ENCODE measurements at places on chromosomes 2 and 18. TPM values are rescaled to one million over a fixed set of nuclear protein-coding genes. Genes with fewer than 3 reads are reported as not detected.

GRCh38 chr2:11822746-11823451 lies 76.5 kb downstream of the LPIN1 start:
- ATAC-seq: peak; percentile 85

GRCh38 chr2:1990724-1991123 lies 246.4 kb upstream of the PXDN start:
- ATAC-seq: peak; percentile 62

DNA sequence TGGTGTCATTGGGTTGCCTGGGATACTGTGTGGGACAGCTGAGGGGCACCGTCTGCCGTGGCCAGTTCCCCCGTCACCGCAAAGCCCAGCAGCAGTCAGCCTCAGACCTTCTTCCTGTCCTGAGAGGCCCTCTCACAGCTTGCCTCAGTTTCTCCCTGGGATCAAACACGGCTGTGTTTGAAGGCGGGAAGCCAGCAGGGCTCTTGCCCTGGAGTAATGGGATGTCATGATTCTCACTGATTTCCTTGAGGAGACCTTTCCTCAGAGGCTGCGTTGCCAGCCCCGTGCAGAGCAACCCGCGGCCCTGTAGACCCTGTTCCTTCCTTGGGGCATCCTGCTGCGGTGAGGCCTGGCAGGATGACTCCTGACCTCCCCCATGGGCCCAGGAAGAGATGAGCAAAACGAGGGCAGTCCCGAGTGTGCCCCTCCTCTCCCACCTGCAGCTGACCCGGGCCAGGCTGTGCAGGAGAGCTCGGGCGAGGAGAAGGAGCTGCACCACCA lies 13.9 kb upstream of the NFATC1 start:
- no peak for ATAC-seq

DSG4 gene
- total RNA-seq: not detected

ZBTB7C gene
- 28.8 TPM for total RNA-seq

CNDP1 gene
- total RNA-seq: not detected

GRCh38 chr2:85978883-85979780 lies 90.3 kb upstream of the ST3GAL5 start:
- ATAC-seq: no peak

MC4R gene
- not detected for total RNA-seq

ITPRID2 gene
- 73.7 TPM for total RNA-seq

DSC3 gene
- 319 TPM for total RNA-seq

DNA sequence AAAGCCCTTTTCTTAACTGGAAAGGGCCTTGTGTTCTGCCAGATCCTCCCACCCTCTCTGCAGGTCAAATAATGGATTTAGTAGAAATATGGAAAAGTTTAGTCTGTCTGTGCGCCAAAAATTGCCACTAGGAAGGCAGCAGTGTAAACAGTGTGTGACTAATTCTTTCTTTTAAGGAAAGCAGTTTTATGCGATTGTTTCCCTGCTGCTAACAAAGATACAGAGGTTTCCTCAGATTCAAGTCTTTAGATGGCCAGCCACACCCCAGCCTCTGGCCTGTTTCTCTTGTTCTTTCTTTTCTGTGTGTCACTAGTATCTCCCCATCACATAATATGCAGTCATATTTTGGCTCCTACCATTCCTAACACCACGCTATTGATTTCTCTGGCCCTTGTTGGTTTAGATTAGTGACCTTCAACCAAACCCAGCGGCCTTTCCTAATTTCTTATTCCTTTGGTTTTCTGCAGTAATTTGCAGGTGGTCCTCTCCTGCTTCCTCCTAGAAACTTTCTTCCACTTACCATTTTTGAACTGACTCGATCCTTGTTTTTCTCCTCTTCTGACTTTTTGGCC lies 157.4 kb downstream of the LTBP1 start:
- peak; percentile 68 for ATAC-seq

PPP3R1 gene
- 40.8 TPM for total RNA-seq

ITGAV gene
- total RNA-seq: 28.1 TPM

DNA sequence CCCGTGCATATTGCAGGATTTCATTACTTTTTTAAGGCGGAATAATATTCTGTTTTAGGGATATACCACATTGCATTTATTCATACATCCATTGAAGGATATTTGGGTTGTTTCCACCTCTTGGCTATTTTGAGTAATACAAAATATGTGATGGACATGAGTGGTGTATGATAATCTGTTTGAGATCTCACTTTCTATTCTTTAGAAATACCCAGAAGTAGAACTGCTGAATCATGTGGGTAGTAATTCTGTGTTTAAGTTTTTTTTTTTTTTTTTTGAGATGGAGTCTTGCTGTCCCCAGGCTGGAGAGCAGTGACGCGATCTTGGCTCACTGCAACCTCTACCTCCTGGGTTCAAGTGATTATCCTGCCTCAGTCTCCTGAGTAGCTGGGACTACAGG lies 201.4 kb downstream of the NYAP2 start:
- no peak for ATAC-seq

DNA sequence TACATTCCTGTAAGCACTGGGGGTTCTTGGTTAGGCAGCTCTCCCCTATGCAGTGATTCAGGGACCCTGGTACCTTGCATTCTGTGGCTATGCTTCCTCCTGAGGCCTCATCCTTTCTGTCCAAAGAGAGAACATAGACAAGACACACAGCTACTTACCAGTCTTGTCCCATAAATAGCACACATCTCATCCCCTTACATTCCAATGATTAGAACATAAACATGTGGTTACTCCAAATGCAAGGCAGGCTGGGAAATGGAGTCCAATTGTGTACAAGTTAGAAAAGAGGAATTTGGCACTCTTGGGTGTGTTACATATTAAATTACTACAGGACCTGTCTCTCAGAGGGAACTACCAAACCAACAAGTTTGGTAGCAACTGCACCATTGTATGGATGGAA lies 171.3 kb downstream of the ARHGAP15 start:
- ATAC-seq: no peak

- no peak for ATAC-seq
These were observed 403.0 kb upstream of the ID2 start for GRCh38 chr2:8278709-8279354.

GRCh38 chr2:20214566-20215182 lies 10.3 kb downstream of the SDC1 start:
- no peak for ATAC-seq

DNA sequence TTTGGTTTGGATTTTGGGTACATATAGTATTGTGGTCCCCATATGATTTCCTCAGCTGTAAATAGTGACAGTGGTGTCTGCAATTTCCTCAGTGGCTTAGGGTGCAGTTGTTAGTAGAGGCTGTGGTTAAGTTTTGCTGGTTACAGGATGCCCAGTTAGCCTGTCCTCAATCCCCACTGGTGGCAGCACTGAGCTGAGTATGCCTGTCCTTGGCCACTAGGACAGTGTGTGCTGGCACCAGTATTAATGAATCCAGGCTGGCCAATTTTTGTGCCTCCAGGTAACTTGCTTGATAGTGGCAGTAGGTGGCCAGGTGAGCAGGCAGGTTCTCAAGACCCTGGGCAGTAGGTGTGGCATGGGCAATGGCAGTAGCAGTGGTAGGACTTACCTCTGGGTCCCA lies 973.1 kb downstream of the TMEM182 start:
- no peak for ATAC-seq

DNA sequence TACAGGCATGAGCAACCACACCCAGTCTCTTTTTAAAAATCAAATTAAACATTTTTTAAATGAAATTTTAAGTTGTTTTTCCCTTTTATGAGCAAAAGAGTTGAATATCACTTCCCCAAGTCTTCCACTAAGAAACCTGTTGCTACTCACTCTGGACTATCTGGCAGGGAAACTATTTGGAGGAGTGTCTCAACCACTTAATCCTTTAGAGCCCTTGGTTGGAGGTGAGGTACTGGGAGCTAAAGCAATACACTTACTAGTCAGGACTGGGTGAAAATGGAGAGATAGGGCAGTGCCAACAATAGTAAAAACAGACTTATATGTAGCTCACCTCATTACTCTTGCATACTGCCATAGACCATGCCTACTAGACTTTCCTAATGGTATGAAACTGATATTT lies 135.5 kb downstream of the RND3 start:
- ATAC-seq: peak; percentile 72

GRCh38 chr2:118791483-118791882 lies 56.0 kb downstream of the EN1 start:
- no peak for ATAC-seq

CCL20 gene
- 2.8 TPM for total RNA-seq

SERPINB10 gene
- 0.36 TPM for total RNA-seq

DNA sequence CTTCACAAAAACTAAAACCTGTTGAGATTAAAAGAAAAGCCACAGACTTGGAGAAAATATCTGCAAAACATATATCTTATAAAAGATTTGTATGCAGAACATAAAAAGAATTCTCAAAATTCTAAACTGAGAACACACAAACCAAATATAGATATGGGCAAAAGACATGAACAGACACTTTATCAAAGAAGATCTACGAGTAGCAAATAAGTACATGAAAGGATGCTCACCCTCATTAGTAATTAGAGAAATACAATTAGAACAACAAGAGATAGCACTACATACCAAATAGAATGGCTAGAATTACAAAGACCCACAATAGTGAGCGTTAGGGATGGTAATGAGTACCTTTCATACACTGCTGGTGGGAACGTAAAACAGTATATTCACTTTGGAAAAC lies 63.9 kb upstream of the ZNF397 start:
- no peak for ATAC-seq

GRCh38 chr18:12422936-12423335 lies 15.2 kb downstream of the PRELID3A start:
- no peak for ATAC-seq

DNA sequence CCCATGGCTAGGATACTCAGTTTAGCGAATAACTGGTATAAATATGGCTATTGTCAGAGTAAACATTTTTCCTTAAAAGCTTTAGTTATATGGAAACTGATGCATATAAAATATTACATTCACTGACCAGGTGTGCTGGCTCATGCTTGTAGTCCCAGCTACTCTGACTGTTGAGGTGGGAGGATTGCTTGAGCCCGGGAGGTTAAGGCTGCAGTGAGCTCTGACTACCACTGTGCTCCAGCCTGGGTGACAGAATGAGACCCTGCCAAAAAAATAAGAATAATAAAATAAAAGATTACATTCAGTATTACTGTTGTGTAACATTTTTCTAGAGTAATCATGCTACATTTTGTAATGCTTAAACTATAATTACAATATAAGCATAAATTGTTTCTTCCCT lies 350.4 kb upstream of the FSIP2 start:
- no peak for ATAC-seq

B3GNT2 gene
- 20.2 TPM for total RNA-seq
